ENCODE measurements at places on chromosomes 6 and 20. TPM values are rescaled to one million over a fixed set of nuclear protein-coding genes. Genes with fewer than 3 reads are reported as not detected.

SPATA25 gene
- 0.40 TPM for total RNA-seq

SNAP91 gene
- not detected for total RNA-seq

FLOT1 gene
- 401 TPM for total RNA-seq

PLA2G7 gene
- total RNA-seq, result 1.8 TPM

SAMD5 gene
- total RNA-seq, result 1.2 TPM

COX4I2 gene
- total RNA-seq, result not detected
